WTC11 (cell line): ENCODE measurements at places on chromosomes 12 and 14. TPM values are rescaled to one million over a fixed set of nuclear protein-coding genes. Genes with fewer than 3 reads are reported as not detected.

- H3K36me3 ChIP-seq = peaks cover 64% of the 10 kb centered on the region
- H3K27ac ChIP-seq = no peak overlapping the region
- H3K27me3 ChIP-seq = peaks cover 4% of the 10 kb centered on the region
- H3K4me3 ChIP-seq = no peak overlapping the region
Measured at GRCh38 chr12:128814411-128815261, 9.1 kb downstream of the SLC15A4 start.

DNA sequence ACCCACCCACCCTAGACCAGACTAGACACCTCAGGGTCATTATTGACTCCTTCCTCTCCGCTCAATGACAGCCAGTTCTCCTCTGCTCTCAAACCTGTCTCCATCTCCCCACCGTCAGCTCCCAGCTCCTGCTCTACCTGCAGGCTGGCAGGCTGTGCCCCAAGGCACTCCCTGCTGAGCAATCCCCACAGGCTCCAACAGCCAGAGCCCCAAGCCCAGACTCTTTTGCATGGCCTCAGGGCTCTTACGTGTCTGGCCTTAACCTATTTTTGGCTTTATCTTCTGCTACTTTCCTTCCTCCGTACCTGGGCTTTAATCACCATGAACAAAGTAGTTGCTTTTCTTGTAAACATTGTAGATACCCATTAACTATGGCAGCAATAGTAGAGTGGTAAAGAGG, 162.9 kb upstream of the PRMT8 start:
- H3K4me3 ChIP-seq = no peak overlapping the region
- DNase-seq = no peak
- H3K4me1 ChIP-seq = peaks cover 25% of the 10 kb centered on the region
- H3K36me3 ChIP-seq = no peaks in the 10 kb centered on the region
- H3K27ac ChIP-seq = no peak overlapping the region

DNA sequence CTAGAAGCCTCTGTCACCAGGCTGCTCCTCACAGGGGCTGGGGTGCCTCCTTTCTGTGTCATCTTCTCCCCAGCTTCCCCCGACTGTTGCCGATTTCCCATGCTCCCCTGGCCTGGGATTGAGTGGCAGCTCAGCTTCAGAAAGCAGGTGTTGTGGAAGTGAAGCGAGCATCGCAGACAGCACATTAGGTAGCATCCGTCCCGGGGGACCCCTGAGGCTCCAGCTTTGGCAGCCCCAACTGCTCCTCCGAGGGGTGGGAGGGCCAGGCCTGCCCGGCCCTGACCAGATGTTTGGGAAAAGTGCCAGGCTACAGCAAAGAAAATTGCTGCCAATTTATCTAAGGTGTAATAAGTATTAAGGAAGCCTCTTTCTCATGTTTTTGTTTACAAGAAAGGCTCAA, 1045.6 kb downstream of the BCL11B start:
- no peaks in the 10 kb centered on the region for H3K36me3 ChIP-seq
- H3K4me3 ChIP-seq = no peak overlapping the region
- no peak overlapping the region for H3K27ac ChIP-seq
- H3K27me3 ChIP-seq = no peaks in the 10 kb centered on the region
- H3K4me1 ChIP-seq = no peaks in the 10 kb centered on the region

DNA sequence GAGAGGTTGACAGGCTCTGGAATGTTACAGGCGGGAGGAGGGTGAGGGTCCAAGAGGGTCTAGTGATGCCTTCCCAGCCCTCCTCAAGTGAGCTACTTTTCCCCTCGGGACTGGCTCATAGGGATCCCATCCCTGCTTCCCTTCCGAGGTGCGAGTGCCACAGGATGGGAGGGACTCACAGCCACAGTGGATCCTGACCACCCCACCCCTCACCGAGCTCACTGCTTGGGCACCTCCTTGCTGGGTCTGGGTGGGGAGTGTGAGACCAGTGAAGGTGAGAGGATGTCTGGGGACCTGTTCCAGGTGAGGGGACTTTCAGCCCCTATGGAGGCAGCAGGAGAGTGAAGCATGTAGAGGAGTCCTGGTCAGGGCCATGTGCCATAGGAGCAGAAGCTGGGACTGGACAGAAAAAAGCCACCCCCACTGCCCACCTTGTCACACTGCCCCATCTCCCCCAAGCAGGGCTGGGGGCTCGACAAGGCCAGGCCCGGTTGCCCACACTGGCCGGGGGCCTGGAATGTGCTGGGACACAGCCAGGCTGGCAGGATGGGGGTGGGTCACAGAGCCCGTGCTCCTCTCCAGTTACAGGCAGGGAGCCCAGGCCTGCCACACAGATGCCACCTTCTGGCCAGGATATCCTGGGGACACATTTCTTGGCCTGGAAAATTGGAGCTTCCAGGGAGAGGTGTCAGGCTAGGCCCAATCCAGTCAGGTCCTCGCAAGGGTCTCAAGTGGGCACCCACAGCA, 1.7 kb upstream of the TNS2 start:
- H3K36me3 ChIP-seq = peaks cover 7% of the 10 kb centered on the region
- peaks cover 72% of the 10 kb centered on the region for H3K4me1 ChIP-seq
- H3K4me3 ChIP-seq = peak overlapping the region; percentile 62
- no peak for DNase-seq

- H3K4me1 ChIP-seq = peaks cover 3% of the 10 kb centered on the region; the same call in 1 of the 2 replicates
- no peak overlapping the region for H3K4me3 ChIP-seq
- peak overlapping the region; percentile 41; the same call in 1 of the 2 replicates for H3K27ac ChIP-seq
Measured at GRCh38 chr14:28676479-28676878, 90.1 kb upstream of the FOXG1 start.

DNA sequence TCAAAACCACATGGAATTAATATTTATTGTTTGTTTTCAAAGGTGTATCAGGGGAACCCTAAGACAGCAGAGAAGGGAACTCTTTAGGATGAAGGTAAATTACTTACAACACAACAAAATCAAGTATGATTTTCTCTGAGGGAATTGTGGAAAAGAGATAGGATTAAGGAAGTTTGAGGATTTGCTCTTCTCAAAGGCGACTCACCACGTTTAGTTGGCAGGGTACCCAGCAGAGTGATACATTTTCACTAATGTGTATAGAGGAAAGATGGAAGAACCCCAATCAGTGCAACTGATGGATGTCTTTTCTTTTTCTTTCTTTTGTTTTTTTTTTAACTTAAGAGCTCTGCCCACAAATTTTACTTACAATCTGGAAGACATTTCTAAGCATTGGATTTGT, 499.2 kb downstream of the CCER1 start:
- peaks cover 11% of the 10 kb centered on the region for H3K36me3 ChIP-seq
- no peak overlapping the region for H3K27ac ChIP-seq
- H3K4me1 ChIP-seq = no peaks in the 10 kb centered on the region
- H3K27me3 ChIP-seq = no peaks in the 10 kb centered on the region
- DNase-seq = no peak

Gene MYF5
- not detected in 3 replicates for total RNA-seq
